ENCODE measurements at places on chromosomes 3 and 15. TPM values are rescaled to one million over a fixed set of nuclear protein-coding genes. Genes with fewer than 3 reads are reported as not detected.
A peak's percentile ranks its signal among the peaks of the same experiment; 100 is the strongest.

USP50 gene
- not detected for total RNA-seq

ANKUB1 gene
- total RNA-seq: not detected

STXBP5L gene
- total RNA-seq: 0.24 TPM

RAB11A gene
- total RNA-seq: 306 TPM

CLDN18 gene
- total RNA-seq: 73.0 TPM

CKMT1A gene
- 3.3 TPM for total RNA-seq

ROBO2 gene
- 14.3 TPM for total RNA-seq

NECTIN3 gene
- 88.6 TPM for total RNA-seq

RASA2 gene
- 12.6 TPM for total RNA-seq

NUP210 gene
- 8.3 TPM for total RNA-seq

GOLGA8T gene
- total RNA-seq: not detected

GOLIM4 gene
- total RNA-seq: 67.2 TPM

- DNase-seq: no peak
- H3K27me3 ChIP-seq: no peaks in the 10 kb centered on the region
- no peak overlapping the region for H3K27ac ChIP-seq
- H3K4me3 ChIP-seq: no peak overlapping the region
Measured at GRCh38 chr15:86247249-86247955, 167.7 kb downstream of the AGBL1 start.

GRCh38 chr3:71672340-71672739, 52.9 kb downstream of the EIF4E3 start:
- no peaks in the 10 kb centered on the region for H3K36me3 ChIP-seq
- peak overlapping the region; percentile 31 for H3K27ac ChIP-seq
- no peaks in the 10 kb centered on the region for H3K27me3 ChIP-seq
- DNase-seq: no peak
- H3K4me3 ChIP-seq: no peak overlapping the region
- peaks cover 7% of the 10 kb centered on the region for H3K4me1 ChIP-seq

- H3K4me1 ChIP-seq: no peaks in the 10 kb centered on the region
- H3K4me3 ChIP-seq: no peak overlapping the region
- H3K36me3 ChIP-seq: no peaks in the 10 kb centered on the region
- no peaks in the 10 kb centered on the region for H3K27me3 ChIP-seq
- no peak for DNase-seq
- H3K27ac ChIP-seq: no peak overlapping the region
Measured at GRCh38 chr3:131705099-131705498, 202.3 kb upstream of the MRPL3 start.

DNA sequence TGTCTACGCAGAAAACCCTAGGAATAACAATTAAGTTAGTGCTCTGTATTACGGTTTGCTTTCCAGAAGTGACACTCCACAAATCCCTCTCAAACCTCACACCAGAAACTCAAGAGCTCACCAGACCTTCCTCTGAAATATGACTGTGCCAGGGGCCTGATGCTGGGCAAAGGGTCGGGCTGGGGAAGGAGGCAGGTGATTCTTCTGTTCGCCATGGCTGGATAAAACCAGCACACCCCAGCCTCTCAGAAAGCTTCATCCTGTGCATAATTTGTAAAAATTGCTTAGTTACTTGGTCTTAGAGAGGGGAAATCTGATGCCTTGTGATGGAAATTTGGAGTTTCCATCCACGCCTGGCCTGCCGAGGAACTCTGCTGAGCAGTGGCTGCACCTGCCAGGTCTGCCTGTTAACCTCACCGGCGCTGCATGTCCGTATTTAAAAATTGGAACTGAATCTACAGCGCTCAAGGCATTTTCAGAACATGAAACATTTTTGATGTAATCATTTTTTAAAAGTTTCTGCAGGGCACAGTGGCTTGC, 22.7 kb upstream of the ATP1B3 start:
- no peaks in the 10 kb centered on the region for H3K4me1 ChIP-seq
- H3K4me3 ChIP-seq: no peak overlapping the region
- no peaks in the 10 kb centered on the region for H3K36me3 ChIP-seq
- H3K27ac ChIP-seq: no peak overlapping the region
- no peaks in the 10 kb centered on the region for H3K27me3 ChIP-seq
- DNase-seq: no peak

GRCh38 chr3:188310270-188310710, 156.3 kb downstream of the LPP start:
- H3K27ac ChIP-seq: no peak overlapping the region
- no peak for DNase-seq
- H3K27me3 ChIP-seq: no peaks in the 10 kb centered on the region

- DNase-seq: no peak
- peaks cover 21% of the 10 kb centered on the region for H3K4me1 ChIP-seq
- no peaks in the 10 kb centered on the region for H3K27me3 ChIP-seq
- H3K36me3 ChIP-seq: no peaks in the 10 kb centered on the region
- H3K4me3 ChIP-seq: no peak overlapping the region
- no peak overlapping the region for H3K27ac ChIP-seq
Measured at GRCh38 chr15:63458026-63458425, 46.4 kb upstream of the USP3 start.

DNA sequence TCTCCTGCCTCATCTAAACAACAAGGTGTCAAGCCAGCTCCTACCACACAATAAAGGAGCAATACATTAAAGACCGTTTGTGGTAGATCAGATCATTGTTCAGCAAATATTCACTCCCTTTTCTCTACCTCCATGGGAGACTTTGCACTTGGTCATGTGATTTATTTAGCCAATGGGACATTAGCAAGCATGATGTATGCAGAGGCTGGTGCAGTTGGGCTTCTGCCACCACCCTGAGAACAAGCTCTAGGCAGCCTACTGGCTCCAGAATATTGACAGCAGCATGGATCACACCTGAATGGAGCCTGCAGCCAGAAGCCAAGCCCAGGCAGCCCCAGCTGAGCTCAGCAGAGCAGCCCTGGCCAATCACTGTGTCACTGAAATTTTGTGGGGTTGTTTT, 99.4 kb upstream of the UBE2E2 start:
- no peak overlapping the region for H3K4me3 ChIP-seq
- H3K4me1 ChIP-seq: no peaks in the 10 kb centered on the region
- H3K36me3 ChIP-seq: no peaks in the 10 kb centered on the region
- H3K27ac ChIP-seq: no peak overlapping the region
- no peaks in the 10 kb centered on the region for H3K27me3 ChIP-seq

- no peak overlapping the region for H3K27ac ChIP-seq
- DNase-seq: no peak
- no peaks in the 10 kb centered on the region for H3K27me3 ChIP-seq
- no peaks in the 10 kb centered on the region for H3K4me1 ChIP-seq
Measured at GRCh38 chr15:61299075-61299763, 70.1 kb upstream of the RORA start.

DNA sequence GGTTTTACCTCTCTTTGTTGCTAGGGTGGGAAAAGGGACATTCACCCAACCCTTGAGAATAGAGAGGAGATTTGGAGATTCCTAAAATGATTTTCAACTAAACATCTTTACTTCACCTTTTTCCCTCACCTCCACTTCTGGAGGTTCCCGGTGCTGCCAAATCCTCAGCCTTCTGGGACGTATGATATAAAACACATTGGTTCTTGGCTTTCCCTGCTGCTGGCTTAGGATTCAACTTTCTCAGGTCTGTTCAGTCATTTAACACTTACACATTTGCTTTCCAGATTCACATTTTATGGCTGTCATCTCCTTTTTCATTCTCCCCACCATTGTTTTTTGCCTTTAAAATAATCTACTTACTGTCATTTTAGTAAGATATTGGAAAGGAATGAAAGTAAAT, 106.6 kb downstream of the PIK3R4 start:
- H3K4me3 ChIP-seq: no peak overlapping the region
- DNase-seq: no peak
- no peaks in the 10 kb centered on the region for H3K27me3 ChIP-seq
- H3K4me1 ChIP-seq: no peaks in the 10 kb centered on the region
- H3K27ac ChIP-seq: no peak overlapping the region

DNA sequence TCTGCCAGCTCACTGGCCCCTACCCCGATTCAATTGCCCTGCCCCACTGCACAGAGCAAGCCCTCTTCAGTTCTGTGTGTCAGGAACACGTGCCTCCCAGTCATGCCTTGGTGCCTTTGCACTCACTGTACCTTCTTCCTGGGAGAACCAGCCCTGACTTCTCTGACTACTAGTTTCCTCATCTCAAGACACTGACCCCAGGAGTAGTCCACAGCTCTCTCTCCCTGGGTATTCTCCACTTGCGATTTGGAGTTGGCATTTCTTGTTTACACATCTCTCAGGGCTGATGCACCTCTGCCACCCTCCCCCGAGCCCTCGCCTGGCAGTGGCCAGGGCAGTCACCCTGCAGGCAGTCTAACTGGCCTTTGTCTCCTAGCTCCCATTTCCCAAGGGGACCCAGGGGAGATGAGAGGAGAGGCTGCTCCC, 5.7 kb downstream of the CISH start:
- H3K27me3 ChIP-seq: no peaks in the 10 kb centered on the region
- H3K4me1 ChIP-seq: peaks cover 29% of the 10 kb centered on the region
- H3K36me3 ChIP-seq: no peaks in the 10 kb centered on the region
- no peak for DNase-seq
- H3K4me3 ChIP-seq: no peak overlapping the region
- H3K27ac ChIP-seq: no peak overlapping the region

DNA sequence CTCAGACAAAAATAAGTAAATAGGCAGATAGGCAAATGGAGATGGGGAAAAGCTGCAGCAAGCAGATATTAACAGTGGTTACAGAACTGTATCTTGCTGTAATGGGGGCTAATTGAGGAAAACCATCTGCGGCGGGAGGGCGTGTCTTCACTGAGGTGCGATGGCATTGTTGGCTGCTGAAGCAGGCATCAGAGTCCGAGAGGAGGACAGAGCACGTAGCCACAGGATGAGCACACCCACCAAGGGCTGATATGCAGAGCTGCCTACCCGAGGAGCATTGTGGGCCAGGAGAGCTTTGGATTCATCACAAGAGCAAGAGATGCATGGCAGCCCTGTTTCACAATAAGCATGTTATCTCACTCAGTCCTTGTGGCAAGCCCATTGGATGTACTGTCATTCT, 30.4 kb downstream of the CHRNA7 start:
- H3K4me3 ChIP-seq: no peak overlapping the region
- no peak overlapping the region for H3K27ac ChIP-seq
- no peaks in the 10 kb centered on the region for H3K4me1 ChIP-seq
- no peak for DNase-seq
- H3K36me3 ChIP-seq: no peaks in the 10 kb centered on the region

DNA sequence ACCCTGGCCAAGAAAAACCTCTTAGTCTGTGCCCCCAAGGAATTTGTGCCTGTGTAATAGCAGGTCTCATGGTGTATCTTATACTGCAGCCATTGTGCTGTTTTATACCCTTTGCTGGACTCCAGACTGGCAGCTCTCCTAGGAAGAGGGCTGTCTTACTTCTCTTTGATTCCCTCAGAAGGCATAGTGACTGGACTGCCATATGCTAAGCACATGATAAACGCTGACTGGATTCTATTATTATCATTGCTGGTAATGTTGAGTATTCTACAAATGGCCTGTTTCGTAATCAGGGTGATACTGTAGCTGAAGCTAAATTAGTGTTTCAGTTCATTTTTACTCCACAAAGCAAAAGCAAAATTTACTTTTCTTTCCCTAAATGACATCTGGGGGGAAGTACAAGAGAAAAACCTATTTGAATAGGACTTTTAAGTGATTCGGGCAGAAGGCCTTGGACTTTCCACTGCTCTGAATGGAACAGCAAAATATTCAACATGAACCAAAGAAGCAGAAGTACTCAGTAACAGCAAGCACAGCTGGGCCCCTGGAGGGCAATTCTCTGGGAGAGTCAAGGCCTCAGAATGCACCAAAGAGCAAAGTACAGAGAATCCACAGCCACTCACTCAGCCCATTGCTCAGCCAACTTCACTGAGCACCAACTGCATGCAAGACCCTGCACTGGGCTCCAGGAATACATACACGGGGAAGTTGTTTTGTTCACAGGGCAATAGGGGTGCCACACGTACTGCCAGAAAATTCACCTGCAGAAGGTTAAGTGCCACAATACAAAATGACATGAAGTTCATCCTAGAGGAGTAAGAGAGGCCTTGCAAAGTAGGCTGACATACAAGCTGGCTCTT, 7.9 kb upstream of the BCL2A1 start:
- H3K4me3 ChIP-seq: no peak overlapping the region
- no peaks in the 10 kb centered on the region for H3K36me3 ChIP-seq
- H3K27me3 ChIP-seq: no peaks in the 10 kb centered on the region
- H3K27ac ChIP-seq: peak overlapping the region; percentile 92
- H3K4me1 ChIP-seq: peaks cover 15% of the 10 kb centered on the region

GRCh38 chr3:171935261-171936123, 92.3 kb downstream of the TMEM212 start:
- H3K4me3 ChIP-seq: no peak overlapping the region
- no peaks in the 10 kb centered on the region for H3K36me3 ChIP-seq
- H3K4me1 ChIP-seq: peaks cover 4% of the 10 kb centered on the region

GRCh38 chr3:27715454-27715806, 6.7 kb downstream of the EOMES start:
- H3K4me3 ChIP-seq: no peak overlapping the region
- no peaks in the 10 kb centered on the region for H3K36me3 ChIP-seq
- no peak for DNase-seq
- no peak overlapping the region for H3K27ac ChIP-seq
